ENCODE measurements at places on chromosomes 4 and X. TPM values are rescaled to one million over a fixed set of nuclear protein-coding genes. Genes with fewer than 3 reads are reported as not detected.

GRCh38 chr4:38101563-38101962 is 141.4 kb downstream of the PTTG2 start:
- no peak for DNase-seq

DNA sequence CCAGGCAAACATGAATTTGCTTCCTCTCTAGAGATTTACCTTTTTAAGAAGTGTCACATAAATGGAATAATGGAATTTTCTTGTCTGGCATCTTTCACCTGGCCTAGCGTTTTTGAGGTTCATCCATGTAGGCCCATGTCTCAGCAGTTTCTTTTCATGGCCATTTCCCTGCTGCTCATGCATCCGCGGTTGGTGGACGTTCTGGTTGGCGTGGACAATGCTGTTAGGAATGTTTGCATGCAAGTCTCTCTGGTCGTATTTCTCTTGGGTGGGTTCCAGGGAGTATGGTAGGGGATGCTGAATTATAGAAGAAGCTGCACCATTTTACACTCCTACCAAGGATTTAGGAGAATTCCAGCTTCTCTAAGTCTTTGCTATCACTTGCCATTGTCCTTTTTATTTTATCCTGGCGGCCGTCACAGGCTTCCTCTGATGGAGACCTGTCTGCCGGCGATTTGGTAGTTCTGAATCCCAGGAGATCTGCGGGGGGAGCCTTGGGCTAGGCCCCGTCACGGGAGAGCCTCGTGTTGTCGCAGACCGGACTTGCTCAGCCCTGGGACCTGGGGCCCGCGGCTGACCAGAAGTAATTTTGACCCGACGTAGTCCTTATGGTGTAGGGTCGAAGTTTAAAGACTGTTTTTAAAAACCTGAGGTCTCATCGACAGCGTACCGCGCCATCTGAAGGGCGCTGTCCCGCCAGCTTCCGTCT is 56.9 kb upstream of the TADA2B start:
- no peak for DNase-seq

The USP26 gene
- not detected for total RNA-seq

DNA sequence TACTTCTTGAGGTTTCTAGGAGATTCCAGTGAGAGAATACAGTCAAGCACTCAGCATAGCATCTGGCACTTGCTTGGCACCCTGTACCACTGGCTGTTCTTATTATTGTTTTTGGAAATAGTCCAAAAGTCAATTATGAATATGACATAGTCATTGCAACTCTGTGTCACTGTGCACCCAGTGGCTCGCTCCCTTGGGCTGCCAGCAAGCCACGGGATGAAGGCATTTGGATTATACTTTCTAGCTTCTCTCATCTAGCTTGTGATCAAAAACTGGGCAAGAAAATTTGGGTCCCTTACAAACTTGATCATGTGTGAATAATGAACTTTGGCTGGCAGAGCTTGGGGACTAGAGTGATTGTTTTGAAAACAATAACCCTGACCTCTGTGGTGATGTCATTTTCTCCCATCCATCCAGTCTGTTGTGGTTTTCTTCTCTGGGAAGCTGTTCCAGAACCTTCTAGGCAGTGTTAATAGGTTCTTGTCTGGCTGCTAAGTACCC is 32.7 kb upstream of the LIMCH1 start:
- no peak for DNase-seq

- no peak for DNase-seq
These were observed 73.0 kb upstream of the WDFY3 start for GRCh38 chr4:85039526-85039925.

All from activated T-cell treated with anti-CD3 and anti-CD28 coated beads, Interleukin-2, amount 50 U/mL, for 72 hours (primary cell).